T-helper 9 cell (primary cell): ENCODE measurements at places on chromosomes 6 and 20.

- DNase-seq: no peak
Observed at GRCh38 chr6:100549406-100550167, 84.9 kb upstream of the SIM1 start.

DNA sequence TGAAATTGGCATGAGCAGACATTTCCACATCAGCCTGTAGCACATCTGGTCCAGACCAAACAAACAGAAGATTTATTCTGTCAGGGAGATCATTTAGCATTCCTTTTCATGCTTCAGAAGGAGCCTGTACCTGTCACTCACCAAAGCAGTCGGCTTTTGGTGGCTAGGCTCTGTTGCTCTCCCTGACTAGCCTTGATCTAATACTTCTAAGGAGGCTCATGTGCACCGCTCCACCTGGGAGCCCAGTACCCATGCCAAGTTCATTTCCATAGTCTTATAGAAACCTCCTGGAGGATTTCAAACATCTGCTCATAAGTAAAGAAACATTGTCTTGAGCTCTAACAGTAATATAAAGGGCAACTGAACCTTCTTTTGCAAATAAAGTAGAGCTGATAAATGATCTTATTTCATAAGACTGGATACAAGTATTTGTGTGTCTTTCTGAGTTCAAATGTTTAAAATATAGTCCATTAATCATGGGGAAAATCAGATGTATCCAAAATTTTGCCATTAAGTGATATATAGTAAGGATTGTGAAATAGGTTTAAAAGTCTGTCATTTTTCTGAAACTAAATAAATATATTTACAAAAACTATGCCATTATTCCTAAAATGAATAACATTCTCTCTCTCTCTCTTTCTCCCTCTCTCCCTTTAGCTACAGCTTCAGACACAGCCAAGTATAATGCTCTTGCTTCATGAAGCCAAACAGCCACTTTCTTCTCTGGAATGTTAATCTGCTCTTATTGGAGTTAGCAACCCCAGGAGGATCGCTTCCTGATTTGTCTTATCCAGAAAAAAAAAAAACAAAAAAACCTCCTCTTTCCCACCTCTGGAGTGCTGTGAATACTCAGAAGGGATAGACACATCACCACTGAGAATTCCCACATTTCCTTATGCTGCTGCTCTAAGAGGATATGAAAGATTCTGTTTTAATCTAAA is 192.7 kb upstream of the TFAP2D start:
- no peak for DNase-seq

- no peak for DNase-seq
Observed at GRCh38 chr6:113668641-113669408, 188.3 kb upstream of the MARCKS start.

DNA sequence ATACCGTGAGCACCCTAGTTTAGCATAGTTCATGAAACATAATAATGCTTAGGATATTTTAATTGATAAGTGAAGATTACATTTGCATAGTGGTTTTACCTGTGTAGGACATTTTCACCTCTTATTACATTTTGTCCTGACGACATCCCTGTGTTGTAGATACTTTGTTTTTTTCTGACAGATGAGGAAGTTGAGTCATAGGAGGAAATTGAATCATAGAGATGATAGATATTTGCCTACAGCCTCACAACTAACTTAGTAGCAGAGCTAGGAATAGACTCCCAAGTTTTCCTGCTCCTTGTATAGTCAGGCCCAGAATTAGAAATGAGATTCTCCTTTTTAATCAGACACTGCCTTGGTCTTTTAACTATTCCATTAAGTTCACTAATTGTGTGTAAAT is 100.5 kb upstream of the SUPT3H start:
- no peak for DNase-seq

DNA sequence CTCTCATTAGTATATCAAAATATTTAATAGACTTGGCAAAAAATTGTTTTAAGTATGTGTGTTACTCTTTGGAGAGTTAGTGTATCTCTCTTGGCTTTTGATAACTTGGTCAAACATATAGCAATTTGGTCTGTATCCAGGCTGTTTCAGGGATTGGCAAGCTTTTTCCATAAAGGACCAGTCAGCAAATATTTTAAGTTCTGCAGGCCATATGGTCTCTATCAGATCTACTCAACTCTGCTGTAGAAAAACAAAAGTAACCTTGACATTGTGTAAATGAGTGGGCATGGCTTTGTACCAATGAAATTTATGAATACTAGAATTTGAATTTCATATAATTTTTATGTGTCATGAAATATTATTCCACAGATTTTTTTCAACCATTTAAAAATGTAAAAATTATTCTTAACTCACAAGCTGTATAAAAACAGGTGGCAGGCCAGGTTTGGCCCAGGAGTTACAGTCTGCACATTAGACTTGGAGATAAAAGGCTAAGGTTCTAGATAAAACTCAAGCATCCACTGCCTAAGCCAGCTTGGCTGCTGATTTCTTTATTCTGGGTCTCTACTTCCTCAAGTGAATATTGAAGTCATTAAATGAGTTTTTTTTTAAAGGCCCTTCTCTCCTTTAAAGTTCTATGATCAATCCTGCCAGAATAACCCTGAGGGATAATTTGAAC is 13.7 kb downstream of the GSTA4 start:
- DNase-seq: no peak

- no peak for DNase-seq
Observed at GRCh38 chr6:45265246-45265645, 62.9 kb upstream of the RUNX2 start.

DNA sequence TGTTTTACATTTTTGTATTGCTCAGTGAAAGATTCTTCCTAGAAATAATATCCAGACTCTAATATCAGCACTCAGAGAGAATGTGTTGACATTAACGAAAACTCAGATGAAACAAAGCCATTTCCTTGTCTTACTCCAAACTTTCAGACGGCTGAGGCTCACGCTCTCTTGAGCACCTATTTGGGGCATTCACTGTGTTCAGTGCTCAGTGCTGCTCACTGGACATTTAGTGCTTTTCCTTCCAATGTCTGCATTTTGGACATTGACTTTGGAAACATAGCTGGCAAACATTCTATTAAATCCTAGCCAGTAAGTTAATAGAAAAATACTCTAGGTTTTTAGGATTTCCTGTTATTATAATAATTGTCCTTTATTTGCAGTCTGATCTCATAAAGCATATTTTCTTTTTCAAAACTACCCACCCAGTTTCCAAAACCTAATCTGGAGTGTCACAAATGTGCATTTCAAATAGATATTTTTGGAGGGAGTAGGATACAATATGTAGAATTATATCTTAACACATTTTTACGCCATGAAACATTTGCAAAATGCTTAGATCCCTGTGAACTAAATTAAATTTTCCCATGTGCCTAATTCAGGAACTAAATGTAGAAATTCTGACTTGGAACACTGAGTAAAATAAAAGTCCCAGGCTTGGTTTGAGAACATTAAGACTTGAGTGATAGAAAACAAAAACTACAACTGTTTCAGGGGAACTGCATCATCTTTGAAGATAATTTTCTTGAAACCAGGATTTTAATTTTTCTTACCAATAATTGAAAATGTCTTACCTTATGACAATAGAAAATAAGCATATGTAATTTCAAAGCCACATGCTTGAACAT is 91.7 kb upstream of the B3GAT2 start:
- DNase-seq: no peak

- no peak for DNase-seq
Observed at GRCh38 chr6:5199702-5200101, 61.0 kb downstream of the LYRM4 start.

DNA sequence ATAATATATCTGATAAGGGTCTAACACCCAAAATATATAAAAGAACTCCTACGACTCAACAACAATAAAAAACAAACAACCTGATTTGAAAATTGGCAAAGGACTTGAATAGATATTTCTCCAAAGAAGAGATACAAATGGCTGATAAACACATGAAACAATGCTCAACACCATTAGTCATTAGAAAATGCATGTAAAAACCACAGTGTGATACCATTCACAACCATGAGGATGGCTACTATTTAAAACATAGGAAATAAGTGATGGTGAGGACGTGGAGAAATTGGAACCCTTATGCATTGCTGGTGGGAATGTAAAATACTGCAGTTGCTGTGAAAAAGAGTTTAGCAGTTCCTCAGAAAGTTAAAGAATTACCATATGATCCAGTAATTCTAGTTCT is 41.4 kb downstream of the PTGIS start:
- DNase-seq: no peak

DNA sequence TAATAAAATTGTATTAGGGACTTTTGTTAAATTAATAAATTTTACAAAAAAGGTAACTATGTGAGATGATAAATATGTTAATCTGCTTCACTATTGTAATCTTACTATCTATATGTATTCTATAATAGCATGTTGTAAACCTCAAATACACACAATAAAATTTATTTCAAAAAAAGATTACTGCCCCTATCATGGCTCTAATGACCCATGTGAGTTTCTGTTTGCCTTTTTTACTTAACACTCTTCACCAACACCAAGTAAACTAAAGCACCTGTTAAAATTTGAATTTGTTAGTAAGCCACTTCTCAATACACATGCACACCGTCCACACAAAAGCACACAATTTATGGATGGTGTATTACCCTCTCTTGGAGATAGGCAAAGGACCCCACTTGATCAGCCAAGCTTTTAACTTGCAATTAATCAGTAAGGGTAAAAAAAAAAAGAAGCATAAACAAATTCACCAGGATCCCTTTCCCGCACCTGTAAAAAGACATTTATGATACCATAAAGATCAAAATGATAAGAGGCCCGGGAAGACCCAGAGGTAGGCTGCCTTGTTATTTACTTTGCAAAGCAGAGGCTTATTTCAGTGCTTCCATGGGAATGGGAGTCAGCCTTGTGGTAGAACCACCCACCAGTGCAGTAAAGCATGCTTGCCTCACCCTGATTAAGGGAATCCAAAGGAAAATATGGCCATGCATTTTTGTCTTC is 28.6 kb upstream of the PKHD1 start:
- no peak for DNase-seq

- no peak for DNase-seq
Observed at GRCh38 chr20:44720621-44720996, 5.4 kb downstream of the CCN5 start.

GRCh38 chr6:40512340-40512739 is 74.8 kb downstream of the LRFN2 start:
- DNase-seq: no peak

DNA sequence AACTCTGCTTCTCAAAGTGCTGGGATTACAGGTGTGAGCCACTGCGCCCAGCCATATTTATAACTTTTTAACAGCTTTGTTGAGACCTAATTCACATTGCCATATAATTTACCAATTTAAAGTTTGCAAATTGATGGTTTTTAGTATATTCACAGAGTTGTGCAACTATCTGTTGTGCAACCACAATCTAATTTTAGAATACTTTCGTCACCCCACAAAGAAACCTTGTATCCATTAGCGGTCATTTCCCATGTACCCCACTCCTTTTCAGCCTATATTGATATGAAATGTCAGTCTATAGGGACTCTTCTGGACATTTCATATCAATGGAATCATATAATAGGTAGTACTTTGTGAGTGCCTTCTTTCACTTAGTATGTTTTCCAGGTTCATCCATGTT is 55.8 kb downstream of the FOXO3 start:
- DNase-seq: no peak

DNA sequence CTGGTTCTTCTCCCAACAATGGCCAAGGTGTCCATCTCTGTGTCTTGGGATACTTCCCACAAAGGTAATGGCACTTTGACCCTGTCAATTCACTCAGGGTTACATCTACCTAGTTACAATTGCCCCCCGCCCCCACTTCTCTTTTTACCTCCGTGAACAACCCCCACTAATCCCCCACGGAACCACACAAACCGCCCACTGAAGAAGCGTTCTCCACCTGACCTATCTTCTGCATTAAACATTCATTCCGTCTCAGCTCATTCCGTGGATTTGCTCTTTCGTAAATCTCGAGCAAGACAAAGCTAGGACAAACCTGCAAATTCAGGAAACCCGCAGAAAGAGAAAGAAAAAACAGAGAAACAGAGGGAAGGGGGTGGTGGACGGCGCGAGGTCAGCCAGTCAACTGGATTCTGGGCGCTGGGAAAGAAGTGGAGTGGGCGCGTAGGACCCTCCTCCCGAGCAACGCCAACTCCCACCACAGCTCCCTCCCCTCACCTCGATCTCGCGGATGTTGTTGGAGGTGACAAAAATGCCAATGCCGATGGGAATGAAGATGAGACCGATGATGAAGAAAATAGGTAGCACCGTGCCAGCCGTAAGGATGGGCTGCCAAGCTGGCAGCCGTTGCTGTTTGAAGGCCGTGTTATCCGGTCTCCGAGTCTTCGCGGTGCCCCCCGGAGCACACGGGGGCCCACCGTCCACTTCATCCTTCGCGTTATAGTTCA is 523 bp downstream of the TMEM30A start:
- no peak for DNase-seq

DNA sequence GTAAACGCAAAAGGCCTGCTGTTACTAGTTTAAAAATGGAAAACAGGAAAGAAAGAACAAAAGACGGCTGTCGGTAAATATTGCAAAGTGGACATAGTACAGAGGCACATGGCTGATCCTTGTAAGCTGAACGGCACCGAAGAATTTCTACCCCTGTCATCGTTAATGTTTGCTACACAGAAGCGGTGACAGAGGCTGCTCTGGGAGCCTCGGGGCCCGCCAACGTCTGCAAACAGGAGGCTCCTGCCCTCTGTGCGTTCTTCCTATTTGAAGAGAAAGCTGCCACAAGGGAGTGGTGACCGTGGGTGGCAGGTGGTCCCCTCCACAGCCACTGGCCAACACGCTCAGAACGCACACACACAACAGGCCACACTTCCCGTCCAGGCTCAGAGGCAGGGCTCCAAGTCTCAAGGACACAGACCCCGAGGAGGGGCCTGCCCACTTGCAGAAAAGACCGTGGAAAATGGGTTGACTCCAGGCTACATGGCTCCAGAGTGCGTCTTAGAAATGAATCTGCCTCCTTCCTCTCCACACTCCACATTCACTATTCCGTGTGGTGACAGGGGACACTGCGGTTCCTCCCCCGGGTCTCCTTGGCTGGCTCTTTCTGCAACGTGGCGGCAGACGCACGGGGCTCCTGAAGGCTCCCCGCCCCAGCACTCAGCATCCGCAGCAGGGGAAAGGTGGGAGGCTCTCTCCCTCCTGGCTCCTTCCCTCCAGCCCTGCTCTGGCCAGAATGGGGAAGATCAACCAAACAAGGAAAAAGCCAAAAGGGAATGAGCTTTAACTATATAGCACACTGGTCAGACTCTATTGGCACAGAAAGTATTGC is 64.5 kb downstream of the GMPR start:
- DNase-seq: no peak

- DNase-seq: no peak
Observed at GRCh38 chr6:136125585-136125984, 124.5 kb downstream of the MTFR2 start.

GRCh38 chr20:38986663-38987062 is 24.5 kb downstream of the DHX35 start:
- DNase-seq: no peak

GRCh38 chr20:16641511-16642023 is 68.3 kb upstream of the KIF16B start:
- DNase-seq: no peak

GRCh38 chr6:67331304-67331703 is 1303.8 kb upstream of the ADGRB3 start:
- no peak for DNase-seq

DNA sequence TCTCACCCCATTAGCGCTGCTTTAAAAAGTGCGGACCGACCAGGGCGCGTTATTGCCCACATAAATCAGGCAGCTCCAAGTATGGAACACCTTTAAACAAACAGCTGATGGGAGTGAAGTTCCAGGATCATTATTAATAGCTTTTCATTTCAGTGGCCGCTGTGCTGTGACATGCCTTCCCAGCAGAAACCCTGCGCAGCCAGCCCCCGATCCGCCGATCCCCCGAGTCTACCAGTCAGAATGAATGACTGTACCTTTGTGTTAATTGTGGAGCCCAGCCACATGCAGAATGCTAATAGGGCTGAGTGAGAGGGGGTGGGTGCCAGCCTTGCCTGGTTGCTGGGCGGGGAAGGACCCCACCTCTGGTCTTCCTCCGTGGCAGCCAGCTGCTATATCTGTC is 21.9 kb downstream of the CDH22 start:
- DNase-seq: no peak
